ENCODE measurements at places on chromosomes 11 and 22.

GRCh38 chr11:460331-461199 is 10.5 kb downstream of the PTDSS2 start:
- no peak for DNase-seq

DNA sequence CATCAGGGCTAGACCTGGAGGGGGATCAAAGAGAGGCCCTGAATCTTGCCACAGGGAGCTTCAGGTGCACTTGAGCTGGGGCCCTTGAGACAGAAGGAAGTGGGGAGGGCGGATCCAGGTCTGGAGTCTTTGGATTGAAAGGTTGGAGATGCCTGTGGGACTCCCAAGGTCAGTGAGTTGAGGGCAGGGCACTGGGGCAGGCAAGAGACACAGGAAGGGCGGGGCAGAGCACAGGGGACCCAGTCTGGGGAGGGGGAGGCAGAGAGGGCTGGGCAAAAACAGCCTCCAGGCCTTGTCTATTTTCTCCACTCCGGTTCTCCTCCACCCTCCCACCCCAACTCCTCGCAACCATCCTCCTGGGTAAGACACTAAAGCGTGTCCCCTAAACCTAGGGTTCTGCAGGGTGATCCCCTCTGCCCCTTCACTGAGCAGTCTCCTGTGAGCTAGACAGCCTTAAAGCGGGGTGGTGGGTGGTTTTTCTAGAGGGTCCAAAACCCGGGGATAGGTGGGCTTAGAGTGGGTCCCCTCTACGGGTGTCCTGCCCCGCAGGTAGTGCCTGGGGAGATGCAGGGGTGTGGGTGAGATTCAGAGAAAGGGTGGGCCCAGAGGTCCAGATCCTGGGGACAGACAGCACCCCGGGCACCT is 38.6 kb upstream of the CELSR1 start:
- no peak for DNase-seq

- no peak for DNase-seq
Observed at GRCh38 chr11:88169471-88169870, 5.8 kb downstream of the RAB38 start.

DNA sequence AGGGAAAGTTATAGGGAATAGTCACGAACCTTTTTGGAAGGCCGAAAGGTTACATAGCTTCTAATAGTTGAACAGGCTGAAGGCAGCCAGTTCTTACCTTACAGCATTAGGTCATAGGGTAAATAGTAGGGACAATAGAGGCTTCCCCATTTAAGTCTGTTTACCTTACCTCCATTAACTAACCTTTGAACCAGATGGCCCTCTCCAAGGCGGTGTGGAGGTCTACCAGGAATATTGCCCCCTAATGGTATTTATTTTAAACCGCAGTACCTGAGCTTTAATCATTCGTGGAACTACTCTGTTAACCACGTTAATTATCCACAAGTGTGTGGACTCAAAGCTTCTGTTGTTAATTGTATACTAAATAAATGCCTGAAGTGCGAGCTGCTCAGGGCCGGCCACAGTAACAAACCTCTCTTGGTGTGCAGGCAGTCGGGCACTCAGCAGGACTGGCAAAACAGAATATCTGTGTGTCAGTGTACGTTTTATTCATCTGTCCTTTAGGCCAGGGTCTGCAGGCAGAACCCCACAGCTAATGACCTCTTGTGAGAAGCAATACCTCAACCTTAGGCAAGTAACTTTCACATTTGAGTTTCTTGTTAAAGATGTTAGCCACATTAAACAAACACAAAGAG is 81.7 kb downstream of the PRCP start:
- no peak for DNase-seq

DNA sequence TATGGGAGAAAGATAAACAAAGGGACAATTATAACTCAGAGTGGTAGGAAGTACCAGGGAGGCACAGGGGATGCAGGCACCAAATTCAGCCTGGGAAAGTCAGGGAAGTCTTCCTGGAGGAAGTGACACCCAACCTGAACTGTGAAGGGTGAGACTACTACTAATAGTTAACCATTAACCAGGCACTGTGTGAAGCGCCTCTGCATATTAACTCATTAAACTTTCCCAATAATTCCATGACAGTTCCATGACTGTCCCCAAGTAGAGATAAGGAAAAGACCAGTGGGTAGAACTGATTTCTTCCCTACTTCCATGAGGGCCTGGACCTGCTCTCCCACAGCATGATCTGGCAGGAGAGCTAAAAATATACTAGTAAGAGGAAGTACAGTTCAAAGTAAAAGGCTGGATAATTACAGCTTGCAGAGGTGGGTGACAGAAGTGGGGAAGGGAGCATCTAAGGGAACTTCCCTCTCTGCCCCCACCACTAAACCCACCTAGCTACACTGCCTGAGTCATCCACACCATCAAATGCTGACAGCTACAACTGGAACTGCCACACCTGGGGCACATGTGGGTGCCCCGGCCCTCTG is 4.7 kb upstream of the AP1B1 start:
- DNase-seq, result no peak

DNA sequence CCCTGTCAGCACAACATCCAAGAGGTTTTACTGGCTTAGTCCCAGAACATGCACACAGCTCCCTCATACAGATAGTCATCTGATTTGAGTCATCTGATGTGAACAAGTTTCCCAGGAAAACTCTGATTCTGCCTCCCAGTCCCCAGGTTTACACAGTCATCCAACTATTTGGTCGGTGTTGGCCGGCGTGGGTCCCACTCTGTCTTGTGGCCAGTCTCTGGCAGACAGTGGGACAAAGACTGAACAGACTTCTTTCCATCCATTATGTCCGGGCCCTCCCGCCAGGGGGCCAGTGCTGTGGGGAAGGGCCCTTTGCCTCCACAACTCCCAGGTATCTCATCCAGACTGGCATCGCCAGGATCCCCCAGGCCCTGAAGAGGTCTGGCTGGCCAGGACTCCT is 60.0 kb downstream of the BTG4 start:
- DNase-seq, result no peak

DNA sequence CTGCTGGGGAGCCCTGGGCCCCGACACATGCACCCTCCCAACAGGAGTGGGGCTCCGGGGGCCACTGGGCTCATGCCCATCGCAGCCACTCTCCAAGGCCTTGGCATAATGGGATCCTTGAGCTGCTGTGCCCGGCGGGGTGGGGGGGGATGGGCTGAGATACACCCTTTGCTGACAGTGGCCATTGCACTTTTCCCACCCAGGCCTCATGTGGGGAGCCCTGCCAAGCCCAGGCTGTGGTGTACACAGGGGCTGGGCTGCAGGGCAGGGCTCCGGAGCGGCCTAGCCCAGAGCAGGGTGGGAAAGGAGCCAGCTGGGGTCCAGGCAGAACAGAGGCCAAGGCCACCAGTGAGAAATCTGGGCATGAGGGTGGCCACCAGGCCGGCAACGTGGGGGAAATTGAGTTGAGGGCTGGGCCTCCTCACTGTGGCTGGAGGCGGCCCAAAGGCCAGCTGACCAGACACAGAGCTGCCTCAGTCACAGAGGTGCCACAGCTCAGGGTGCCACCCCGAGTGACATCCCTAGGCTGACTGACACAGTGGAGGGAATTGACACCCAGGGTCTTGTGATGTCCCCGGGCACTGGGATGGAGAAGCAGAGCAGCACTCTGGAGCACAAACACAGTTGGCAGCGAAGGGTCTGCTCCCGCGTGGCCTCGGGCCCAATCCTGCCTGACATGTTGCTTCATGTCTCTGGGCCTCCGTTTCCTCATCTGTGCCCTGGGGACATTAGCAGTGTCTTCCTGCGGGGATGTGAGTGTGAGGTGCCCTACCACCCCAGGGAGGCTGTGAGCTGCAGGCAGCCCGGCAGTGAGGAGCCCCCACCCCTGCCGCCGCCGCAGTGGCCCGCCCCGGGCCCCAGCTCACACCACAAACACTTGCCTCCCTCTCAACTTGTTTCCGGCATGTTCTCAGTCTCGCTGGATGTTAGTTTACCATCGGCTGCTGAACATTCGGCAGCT is 30.4 kb downstream of the RTN4R start:
- peak; percentile 31 for DNase-seq

GRCh38 chr22:47088480-47089158 is 326.2 kb downstream of the TBC1D22A start:
- DNase-seq, result no peak

DNA sequence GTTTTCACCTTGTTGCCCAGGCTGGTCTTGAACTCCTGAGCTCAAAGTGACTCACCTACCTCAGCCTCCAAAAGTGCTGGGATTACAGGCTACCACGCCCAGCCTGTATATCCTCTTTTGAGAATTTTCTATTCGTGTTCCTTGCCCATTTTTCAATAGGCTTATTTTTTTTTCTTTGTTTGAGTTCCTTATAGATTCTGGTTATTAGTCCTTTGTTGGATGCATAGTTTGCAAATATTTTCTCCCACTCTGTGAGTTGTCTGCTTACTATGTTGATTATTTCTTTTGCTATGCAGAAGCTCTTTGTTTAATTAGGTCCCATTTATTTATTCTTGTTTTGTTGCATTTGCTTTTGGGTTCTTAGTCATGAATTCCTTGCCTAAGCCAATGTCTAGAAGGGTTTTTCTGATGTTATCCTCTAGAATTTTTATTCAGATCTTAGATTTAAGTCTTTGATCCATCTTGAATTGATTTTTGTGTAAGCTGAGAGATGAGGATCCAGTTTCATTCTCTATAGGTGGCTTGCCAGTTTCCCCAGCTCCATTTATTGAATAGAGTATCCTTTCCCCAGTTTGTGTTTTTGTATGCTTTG is 17.7 kb upstream of the ZBED5 start:
- DNase-seq, result no peak
